ENCODE measurements at places on chromosomes 6 and 20.

DNA sequence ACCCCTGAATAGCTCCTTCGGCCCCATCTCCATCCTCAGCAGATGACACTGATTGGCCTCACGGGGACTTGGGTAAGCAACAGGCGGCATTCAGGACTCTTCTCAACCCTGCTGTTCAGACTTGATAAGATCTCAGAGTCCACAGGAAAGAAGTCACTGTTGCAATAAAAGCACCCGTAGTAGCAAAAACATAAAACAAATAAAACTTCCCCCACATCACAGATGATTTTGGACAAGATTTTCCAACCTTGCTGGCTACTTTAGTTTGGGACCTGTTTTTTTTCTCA is 17.1 kb upstream of the C20orf144 start:
- no peak for DNase-seq

DNA sequence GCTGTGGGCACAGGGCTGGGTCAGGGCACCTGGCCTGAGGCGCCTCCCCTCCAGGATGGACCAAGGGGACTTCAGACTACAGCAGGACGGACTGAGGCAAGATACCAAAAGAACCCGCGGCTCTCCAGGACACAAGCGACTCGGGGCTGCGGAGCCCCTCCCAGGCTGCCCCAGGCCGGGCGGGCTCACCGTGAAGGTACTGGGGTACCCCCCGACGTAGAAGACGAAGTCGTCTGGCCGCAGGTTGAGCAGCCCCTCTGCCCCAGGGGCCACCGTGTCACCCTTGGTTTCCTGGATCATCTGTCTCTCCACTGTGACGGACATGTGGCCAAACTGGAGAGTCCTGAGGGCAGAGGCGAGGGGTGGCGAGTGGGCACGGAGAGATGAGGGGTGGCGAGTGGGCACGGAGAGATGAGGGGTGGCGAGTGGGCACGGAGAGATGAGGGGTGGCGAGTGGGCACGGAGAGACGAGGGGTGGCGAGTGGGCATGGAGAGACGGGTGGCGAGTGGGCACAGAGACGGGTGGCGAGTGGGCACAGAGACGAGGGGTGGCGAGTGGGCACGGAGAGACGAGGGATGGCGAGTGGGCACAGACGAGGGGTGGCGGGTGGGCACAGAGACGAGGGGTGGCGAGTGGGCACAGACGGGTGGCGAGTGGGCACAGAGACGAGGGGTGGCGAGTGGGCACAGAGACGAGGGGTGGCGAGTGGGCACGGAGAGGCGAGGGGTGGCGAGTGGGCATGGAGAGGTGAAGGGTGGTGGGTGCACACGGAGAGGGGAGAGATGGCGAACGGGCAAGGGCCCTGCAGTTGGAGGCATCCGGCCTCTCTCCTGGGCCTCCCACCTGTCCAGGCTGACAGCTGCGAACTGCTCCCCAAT is 10.9 kb downstream of the ADRM1 start:
- no peak for DNase-seq

DNA sequence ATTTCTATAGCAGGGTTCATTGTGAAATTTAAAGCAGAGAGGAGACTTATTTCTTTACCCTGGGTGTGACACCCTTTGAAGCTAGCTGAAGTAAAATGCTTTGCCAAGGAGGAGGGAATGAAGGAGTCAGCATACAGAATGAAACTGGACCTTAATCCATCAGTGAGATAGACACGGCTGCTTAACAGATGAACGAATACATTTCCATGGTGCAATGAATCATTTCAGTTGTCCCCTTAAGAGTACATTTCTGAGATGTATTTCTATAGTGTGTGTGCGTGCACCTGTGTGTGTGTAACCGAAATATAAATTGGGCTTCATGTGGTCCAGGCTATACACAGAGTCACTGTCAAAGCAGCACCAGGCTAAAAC is 73.8 kb upstream of the CD93 start:
- no peak for DNase-seq

DNA sequence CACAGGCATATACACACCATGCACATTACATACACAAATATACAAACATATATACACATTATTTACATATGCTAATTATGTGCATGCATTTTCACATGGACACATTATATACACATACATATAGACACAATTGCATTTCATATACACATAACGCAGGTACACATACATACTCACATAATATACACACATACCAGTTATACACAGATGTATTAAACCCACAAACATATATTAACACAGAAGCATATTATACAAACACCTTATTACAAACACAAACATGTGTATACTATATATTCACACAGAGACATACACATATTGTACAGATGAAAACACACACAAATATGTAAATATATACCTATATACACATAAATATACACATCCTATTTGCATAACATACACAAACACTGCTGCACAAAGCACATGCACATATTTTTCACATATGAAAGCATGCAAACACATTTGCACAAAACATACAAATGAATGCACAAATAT is 140.2 kb downstream of the VEGFA start:
- DNase-seq, result no peak

DNA sequence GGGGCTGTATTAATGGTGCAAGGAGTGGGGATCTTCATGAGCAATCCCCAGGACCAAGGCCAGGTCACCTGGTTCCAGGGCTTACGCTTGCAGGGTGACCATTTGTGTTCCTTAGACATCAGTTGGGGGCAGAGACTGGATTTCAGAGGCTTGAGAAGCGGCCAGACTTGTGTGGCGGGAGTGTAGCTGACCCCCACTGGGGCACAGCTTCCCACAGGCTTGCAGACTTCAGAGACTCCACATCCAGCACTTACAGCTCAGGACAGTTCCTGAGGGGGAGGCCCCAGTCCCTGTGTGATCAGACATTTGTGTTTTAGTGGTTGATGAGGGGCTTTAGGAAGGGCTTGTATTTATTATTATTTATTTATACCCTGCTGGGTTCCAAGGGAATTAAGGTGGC is 15.3 kb downstream of the TJAP1 start:
- DNase-seq, result no peak

DNA sequence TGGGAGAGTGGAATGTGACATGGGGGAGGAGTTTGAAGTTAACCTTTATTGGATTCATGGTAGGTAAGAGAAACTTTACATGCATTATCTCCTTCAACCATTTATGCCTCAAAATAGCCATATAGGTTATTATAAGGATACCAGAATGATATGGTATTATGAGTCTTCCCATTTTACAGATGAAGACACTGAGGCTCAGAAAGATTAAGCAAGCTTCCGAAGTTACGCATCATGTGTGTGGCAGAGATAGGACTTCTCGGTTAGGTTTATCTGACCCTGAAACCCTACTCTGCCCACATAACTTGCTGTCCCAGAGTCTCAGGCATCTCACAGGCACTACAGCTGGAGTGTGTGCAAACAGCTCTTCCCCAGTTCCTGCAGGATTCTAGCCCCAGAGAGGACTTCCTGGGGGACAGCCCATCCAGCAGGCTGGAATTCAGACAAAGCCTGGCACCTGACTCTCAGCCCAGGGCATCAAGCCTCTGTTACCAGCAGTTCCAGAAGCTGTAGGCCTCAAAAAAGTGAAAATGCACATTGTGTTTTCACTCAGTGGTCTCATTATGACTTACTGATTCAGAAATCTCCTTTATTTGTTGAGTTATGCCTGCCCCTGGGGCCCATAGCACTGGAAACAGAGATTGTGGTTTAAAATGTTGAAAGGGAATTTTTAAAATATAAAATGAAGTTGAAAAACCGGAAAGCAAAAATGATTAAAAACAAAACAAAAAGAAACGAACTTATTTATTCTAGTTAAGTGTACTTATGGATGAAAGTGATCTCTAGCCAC is 512.8 kb upstream of the CHD6 start:
- no peak for DNase-seq

- no peak for DNase-seq
These were observed 33.0 kb downstream of the TTI1 start for GRCh38 chr20:38000293-38000692.

DNA sequence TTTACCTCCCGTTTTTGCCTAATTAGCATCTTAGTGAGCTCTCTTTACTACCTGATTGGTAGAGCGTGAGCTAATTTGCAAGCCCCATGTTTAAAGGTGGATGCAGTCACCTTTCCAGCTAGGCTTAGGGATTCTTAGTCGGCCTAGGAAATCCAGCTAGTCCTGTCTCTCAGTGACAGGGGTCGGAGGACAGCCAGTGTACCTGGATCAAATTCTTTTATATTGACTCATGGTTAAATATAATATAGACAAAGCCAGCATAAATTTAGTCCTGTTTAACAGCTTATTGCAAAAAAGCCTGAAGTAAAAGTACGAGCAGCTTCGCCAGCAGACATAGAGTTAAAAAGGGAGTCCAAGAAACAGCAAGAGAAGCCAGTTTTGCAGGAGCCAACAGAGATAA is 12.2 kb upstream of the GSTA3 start:
- no peak for DNase-seq

GRCh38 chr6:74197310-74197709 is 501.3 kb downstream of the CD109 start:
- DNase-seq, result no peak

DNA sequence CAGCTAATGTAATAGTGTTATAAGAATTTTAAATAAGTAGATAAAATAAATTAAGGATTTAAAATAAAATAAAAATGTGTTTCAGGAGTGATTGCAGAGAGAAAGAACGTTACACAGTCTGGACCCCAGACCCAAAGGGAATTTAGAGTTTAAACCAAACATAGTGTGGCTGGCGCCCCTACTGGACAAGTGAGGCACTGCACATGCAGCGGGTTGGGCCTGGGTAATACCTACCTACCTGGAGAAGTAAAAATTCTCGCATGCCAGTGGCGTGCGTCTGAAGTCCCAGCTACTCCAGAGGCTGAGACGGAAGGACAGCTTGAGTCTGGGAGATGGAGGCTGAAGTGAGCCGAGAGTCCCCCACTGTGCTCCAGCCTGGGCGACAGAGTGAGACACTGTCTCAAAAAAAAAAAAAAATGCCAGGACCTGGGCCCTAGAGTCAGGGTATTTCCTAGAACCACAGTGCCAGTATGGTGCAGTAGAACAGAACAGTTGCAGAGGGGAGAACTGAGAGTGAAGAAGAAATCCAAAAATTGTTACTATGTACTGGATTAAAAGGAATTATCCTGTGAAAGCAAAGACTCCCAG is 71.4 kb upstream of the TCF21 start:
- DNase-seq, result no peak

- DNase-seq, result no peak
These were observed 1.2 kb downstream of the MAS1L start for GRCh38 chr6:29486577-29486976.

DNA sequence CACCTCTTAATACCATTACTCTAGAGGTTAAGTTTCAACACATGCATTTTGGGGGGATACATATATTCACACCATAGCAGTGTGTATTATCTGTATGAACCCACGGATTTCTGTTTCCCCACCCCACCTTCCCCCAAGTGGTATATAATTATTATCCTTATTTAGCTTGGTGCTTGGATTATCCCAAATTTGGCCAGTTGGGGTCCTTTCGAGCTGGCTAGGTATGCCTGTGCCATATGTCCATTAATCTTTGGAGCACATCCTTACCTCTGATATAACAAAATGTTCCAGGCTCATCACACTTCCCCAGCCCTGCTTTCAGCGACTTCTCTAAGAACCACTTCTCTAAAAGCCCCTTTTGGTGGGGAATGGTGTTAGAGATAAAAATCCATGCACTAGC is 118.7 kb upstream of the MLIP start:
- no peak for DNase-seq

DNA sequence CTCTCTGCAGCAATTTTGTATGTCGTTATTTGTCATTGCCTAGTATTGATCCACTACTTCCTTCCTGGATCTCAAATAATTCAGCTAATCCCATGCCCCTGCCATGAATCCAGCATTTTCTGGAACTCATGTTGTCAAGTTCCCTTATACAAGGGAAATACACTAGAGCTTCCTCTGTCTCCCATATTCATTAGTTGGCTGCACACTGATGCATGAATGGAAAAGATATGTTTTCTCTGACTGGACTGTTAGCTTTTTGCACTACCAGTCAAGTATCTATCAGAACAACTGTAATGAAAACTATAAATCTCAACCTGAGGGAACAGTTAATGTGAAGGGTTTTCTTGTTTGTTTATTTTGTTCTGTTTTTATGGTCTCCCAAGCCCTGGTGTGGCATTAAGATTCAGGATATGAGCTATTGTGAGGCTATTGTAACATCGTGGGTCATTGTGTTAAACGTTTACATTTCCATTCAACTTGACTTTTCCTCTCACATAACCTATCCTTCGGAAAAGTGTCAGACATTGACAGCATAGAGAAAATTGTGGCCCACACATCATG is 102.5 kb upstream of the FAM8A1 start:
- DNase-seq, result no peak

- no peak for DNase-seq
These were observed 116.5 kb downstream of the FAM120B start for GRCh38 chr6:170423030-170423429.

- DNase-seq, result no peak
These were observed 30.9 kb downstream of the PYGB start for GRCh38 chr20:25278636-25279361.
